IMR-90 (cell line): ENCODE measurements at places on chromosomes 13 and 19.

DNA sequence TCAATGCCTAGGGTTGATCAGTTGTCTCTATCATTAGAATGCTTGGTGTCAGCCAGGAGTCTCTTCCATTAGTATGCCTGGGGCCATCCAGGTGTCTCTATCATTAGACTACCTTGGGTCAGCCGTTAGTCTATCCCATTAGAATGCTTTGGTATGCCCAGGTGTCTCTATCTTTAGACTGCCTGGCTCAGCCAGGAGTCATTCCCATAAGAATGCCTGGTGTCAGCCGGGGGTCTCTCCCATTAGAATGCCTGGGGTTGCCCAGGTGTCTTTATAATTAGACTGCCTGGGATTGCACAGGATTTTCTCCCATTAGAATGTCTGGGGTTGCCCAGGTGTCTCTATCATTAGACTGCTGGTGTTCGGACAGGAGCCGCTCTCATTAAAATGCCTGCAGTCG, 1442.9 kb downstream of the UQCRFS1 start:
- DNase-seq: no peak

GRCh38 chr13:46313432-46314257, 73.4 kb downstream of the RUBCNL start:
- DNase-seq: no peak

GRCh38 chr19:29665215-29665825, at the start of gene PLEKHF1:
Gene PLEKHF1, plus strand, starts transcription at chr19:29665461. Its CDS starts 8,379 bp downstream, at chr19:29673840.
- peak; percentile 59 for DNase-seq

- no peak for DNase-seq
These were observed 11.8 kb downstream of the STAP2 start for GRCh38 chr19:4326837-4327251.

DNA sequence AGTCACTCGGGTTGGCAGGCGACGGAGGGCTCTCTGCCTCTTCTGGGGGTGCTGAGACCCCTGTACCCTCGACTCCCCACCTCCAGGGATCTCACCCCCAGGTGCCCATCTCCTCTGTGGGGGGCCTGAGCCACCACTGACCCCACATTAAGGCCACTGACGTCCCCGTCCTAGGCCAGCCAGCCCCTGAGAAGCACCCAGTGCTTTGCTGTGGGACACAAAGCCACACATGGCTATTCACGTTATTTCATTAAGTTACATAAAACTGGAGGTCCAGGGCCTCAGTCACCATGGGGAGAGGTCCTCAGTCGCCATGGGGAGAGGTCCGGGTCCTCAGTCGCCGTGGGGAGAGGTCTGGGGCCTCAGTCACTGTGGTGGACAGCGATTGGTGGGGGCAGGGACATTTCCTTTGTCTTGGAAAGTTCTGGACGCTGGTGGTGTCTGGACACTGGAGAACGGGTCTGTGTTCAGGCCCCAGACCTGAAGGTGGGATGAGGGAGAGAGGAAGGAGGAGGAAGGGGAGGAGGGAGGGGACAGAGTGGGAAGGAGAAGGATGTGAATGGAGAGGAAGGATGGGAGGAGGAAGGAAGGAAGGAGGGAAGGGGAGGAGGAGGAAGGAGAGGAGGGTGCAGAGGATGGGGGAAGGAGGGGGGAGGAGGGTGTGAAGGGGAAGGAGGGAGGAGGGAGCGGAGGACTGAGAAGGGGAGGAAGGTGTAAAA, 3.9 kb upstream of the EFNA2 start:
- DNase-seq: no peak

- no peak for DNase-seq
These were observed 112.6 kb downstream of the HSPH1 start for GRCh38 chr13:31049083-31049482.

GRCh38 chr19:48154003-48154402, 16.1 kb downstream of the LIG1 start:
- DNase-seq: peak; percentile 3

DNA sequence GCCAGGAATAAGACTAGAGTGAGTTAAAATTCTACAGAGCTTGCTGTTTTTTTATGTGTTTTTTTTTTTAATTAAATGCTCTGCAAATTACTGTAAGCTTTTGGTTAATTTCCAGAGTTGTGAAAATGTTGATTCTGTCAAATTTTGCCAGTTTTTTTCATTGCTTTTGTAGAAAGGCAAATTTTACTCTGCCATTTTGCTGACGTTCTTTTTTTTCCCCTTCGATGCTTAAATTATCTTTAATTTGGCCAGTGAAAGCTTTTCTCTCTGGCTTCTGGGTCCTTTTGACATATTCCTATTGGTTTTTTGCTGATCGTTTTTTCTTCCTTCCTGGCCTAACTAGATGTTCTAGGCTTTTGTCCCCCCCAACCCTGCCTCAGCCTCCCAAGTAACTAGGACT, 23.8 kb upstream of the EVI5L start:
- no peak for DNase-seq

- DNase-seq: no peak
These were observed 24.8 kb upstream of the TMEM255B start for GRCh38 chr13:113734099-113734825.

- DNase-seq: peak; percentile 22
These were observed 751 bp downstream of the ZNF584 start for GRCh38 chr19:58409010-58409790.

DNA sequence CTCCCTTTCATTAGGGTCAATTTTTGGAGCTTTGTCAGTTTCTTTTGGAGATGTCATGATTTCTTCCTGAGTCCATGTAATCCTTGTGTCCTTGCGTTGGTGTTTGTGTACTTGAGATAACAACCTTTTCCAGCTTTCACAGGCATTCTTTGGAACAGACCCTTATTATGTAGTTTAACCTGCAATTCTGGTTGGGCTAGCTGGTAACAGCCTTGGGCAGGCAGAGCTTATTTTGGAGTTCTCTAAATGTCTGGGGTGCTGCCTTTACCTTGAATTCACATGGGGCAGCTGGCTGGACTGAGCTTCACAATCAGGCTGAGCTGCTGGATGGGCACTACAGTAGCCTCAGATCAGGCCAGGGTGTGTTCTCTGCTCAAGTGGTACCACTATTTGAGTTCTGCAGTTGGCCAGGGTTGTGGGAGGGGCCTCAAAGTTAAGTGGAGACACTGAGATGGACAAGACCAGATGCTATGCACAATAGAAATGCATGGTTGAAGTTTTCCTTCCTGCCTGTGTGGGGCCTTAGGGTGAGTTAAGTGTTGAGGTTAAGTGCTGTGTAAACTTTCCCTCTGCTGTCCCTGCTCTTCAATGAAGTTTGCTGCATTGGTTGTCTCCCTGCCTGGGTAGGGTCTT, 277.3 kb downstream of the ATP8A2 start:
- no peak for DNase-seq

- no peak for DNase-seq
These were observed 15.5 kb downstream of the SERP2 start for GRCh38 chr13:44389060-44389666.

DNA sequence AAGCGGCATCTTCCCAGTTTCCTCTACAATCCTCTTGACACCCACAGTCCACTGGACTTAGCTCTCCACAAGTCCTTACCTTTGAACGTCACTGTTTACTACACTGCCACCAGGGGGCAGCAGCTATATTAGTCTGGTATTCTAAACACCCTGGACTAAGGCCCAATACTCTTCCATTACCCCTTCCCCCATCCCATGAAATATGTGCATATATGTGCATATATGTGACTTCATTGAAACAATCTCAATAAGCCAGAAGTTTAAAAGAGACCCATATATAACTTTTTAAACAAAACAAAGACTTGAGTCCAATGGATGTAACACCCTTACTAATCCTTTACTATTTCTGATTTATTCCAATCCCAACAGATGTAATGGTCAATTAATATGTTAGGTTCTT, 15.5 kb downstream of the GGACT start:
- DNase-seq: peak; percentile 82

DNA sequence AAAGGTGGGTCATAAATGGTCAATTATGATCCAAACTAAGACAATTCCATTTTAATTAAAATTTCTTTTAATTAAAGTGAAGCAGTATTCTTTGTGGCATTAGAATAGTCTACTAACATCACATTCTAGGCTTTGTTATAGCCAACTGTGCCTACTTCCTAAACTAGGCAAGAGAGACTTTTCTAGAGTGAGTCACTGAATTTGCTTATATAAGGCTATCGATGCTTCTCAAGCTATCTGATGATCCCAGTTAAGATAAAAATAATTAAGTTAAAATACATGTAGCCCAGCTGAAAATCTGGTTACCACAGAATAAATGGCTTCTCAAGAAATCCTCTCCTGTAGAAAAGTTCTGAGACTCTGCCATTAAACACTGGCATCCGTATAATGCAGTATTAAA, 12.5 kb downstream of the ANKRD10 start:
- peak; percentile 61 for DNase-seq

GRCh38 chr13:114101358-114102130, 30.9 kb downstream of the RASA3 start:
- DNase-seq: no peak

DNA sequence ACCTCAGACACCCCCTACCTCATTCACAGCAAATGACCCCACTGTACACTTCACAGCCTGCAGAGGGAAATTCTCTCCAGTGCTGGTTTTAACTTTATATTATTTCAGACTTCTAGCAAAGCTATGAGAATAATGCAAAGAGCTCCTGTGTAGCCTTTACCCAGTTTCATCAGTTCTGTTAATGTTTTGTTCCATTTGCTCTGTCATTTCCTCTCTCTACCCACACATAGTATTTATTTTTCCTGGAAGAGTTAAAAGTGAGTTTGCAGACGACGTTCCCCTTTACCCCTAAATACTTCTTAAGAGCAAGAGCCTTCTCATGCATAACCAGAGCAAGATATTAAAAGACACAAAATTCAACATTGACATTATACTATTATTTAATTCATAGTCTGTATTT, 49.9 kb upstream of the ADGRE1 start:
- no peak for DNase-seq

DNA sequence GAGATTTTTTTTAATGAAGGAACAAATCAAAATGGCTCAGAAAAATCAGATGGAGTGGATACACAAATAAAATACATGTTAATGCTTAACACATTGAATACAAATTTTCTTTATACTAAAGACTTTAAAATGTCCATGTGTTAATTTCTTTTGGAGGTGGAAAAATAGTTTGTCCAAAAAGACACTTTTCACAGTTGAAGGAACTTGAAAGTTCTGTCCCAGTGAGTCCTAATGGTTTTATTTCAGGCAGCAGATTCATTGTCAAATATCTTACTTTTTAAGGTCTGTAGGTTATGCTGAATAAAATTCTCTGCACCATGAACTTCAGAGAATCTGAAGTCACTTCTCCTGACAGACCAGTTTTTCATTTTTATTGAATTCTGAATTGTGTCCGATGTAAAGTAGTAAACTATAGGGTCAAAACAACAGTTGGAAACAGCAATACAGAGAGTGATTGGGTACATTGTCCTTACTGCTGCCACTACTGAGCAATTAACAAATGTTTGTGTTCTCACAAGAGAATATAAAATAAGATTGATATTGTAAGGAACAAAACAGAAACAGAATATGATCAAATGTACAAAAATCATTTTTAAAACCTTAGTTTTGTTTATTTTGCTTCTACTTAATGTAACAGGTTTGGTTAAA, 1.6 kb downstream of the LPAR6 start:
- DNase-seq: no peak

DNA sequence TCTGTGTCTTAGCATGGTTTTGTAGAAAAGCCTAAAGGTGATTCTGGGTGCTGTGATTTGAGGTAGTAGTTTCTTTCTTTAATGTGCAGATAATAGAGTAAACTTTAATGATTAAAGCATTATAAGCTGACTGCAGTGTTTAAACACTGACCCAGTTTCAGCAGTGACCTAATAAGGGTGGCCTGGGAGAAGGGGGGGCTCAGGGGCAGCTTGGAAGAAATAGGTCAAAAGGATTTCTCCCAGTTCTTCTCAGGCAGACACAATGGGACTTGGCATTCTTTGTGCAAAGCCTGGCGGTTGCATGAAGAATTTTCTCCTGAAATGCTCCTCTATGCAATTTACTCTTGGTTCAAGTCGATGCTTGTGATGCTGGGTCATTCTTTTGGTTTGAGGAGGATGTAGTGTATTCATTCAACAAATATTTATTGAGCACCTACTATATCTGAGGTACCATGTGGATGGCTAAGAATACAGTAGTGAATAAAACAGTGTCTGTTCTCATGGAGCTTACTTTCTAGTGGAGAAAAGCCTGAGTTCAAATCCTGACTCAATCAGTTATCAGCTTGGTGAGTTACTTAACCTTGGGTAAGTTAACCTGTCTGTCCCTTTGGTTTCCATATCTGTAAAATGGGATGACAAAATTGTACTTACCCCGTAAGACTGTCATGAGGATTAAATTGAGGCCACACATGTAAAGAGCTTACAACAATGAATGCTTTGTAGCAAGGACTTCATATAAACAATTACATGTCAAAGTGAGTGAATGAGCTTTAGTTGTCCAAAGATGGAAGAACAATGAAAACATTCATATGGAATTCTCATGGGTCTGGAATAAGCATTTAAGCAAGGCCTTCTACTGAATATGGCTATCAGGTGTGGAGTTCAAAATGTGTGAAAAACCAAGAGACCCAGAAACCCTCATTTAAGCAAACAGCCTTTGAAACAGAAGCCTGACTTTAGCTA, 210.2 kb downstream of the KCNRG start:
- no peak for DNase-seq

DNA sequence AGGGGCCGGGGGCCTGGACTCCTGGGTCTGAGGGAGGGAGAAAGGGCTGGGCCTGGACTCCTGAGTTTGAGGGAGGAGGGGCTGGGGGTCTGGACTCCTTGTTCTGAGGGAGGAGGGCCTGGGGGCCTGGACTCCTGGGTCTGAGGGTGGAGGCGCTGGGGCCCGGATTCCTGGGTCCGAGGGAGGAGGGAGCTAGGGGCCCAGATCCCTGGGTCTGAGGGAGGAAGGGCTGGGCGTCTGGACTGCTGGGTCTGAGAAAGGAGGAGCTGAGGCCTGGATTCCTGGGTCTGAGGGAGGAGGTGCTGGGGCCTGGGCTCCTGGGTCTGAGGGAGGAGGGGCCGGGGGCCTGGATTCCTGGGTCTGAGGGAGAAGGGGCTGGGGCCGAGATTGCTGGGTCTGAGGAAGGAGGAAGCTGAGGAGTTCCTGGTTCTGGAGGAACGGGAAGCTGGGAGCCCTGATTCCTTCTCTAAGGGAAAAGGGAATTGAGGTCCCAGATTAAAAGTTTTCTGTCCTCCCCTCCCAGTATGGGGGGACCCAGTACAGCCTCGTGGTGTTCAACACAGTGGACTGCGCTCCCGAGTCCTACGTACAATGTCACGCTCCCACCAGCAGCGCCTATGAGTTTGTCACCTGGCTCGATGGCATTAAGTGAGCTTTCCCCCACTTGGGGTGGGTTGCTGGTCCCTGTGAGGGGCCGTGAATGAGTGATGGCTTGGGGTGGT, 721 bp downstream of the MED25 start:
- no peak for DNase-seq

DNA sequence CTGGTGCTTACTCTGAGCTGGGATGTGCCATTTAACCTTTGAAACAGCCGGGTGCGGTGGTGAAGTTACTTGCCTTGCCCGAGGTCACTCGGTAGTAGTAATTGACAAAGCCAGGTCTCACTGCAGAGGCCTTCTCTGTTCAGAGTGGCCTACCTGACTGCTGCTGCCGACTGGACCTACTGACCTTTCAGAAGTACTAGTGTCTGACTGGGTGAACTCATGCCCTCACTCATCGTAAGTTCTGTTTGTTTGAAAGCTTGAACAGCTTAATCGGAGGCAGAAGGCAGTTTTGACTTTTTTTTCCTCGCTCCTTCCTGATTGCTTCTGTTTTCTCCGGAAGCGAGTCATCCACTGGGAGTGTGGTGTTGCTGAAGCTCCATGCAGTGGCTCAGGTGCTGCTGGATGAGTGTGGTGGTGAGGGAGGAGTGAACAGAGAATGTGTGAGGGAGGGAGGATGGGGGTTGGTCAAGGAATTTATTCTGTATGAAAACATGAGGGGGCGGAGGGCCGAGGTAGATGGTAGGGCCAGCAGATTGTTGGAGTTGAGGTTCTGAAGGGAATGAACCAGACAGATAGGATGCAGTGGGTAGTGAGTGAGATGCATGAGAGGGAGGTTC, 2.7 kb downstream of the SPINT2 start:
- DNase-seq: peak; percentile 78
